H9 (cell line): ENCODE measurements at places on chromosomes 5 and 9. TPM values are rescaled to one million over a fixed set of nuclear protein-coding genes. Genes with fewer than 3 reads are reported as not detected.

The PCDHA13 gene
- 1.0 and 1.1 TPM in 2 replicates for total RNA-seq

The SLC35D2 gene
- 17.9 and 19.0 TPM in 2 replicates for total RNA-seq

The LURAP1L gene
- total RNA-seq = 0.13 TPM in 1 of 2 replicates, not detected in the other

The DEPDC1B gene
- 49.0 and 51.4 TPM in 2 replicates for total RNA-seq

The SLC6A18 gene
- not detected in 2 replicates for total RNA-seq

The ACSL6 gene
- 1.3 and 1.6 TPM in 2 replicates for total RNA-seq

The ADAMTS6 gene
- 0.29 and 0.33 TPM in 2 replicates for total RNA-seq

The GDF9 gene
- 0.24 and 0.57 TPM in 2 replicates for total RNA-seq

The SLC36A2 gene
- total RNA-seq = 0.07 and 0.15 TPM in 2 replicates

The CDH18 gene
- 0.61 TPM in 1 of 2 replicates, not detected in the other for total RNA-seq

The TEK gene
- 1.6 and 1.8 TPM in 2 replicates for total RNA-seq

The C5 gene
- 0.20 and 0.74 TPM in 2 replicates for total RNA-seq

The MRPL41 gene
- total RNA-seq = 52.2 and 53.6 TPM in 2 replicates

The NR4A3 gene
- total RNA-seq = 0.20 and 0.24 TPM in 2 replicates

The CLK4 gene
- 10.9 and 12.5 TPM in 2 replicates for total RNA-seq

The PHF2 gene
- 17.4 and 18.8 TPM in 2 replicates for total RNA-seq

The BRD3OS gene
- total RNA-seq = 16.4 and 17.8 TPM in 2 replicates

The SLC34A3 gene
- not detected in 2 replicates for total RNA-seq

The PNPLA7 gene
- 1.6 and 1.8 TPM in 2 replicates for total RNA-seq

The OR4F3 gene
- total RNA-seq = not detected in 2 replicates

The PCDHGA12 gene
- 1.3 and 1.4 TPM in 2 replicates for total RNA-seq

The RORB gene
- 0.26 and 0.31 TPM in 2 replicates for total RNA-seq

The FREM1 gene
- total RNA-seq = 0.35 and 0.44 TPM in 2 replicates

The GPR151 gene
- not detected in 2 replicates for total RNA-seq

The SLC46A2 gene
- not detected in 2 replicates for total RNA-seq

The UBAP2 gene
- total RNA-seq = 60.8 and 61.1 TPM in 2 replicates

The CAPSL gene
- not detected in 2 replicates for total RNA-seq

The CA9 gene
- total RNA-seq = 0.94 and 1.9 TPM in 2 replicates

The FAM174A gene
- 4.3 TPM in 2 replicates for total RNA-seq

The WDR70 gene
- total RNA-seq = 37.2 and 38.1 TPM in 2 replicates

The NR2F1 gene
- total RNA-seq = not detected in 2 replicates

The PCDHA9 gene
- 0.46 and 0.55 TPM in 2 replicates for total RNA-seq

The SHOC1 gene
- total RNA-seq = not detected in 2 replicates

The IFNA7 gene
- total RNA-seq = not detected in 2 replicates

The PCDHGB5 gene
- total RNA-seq = 3.6 and 3.8 TPM in 2 replicates

The PCDH12 gene
- not detected in 2 replicates for total RNA-seq

The SYK gene
- total RNA-seq = 7.9 and 8.0 TPM in 2 replicates

The LCN2 gene
- not detected in 2 replicates for total RNA-seq

The CDX1 gene
- 0.22 TPM in 1 of 2 replicates, not detected in the other for total RNA-seq

The FBP1 gene
- 1.9 and 2.2 TPM in 2 replicates for total RNA-seq

The PCDHA1 gene
- 0.44 and 0.61 TPM in 2 replicates for total RNA-seq

The AGXT2 gene
- total RNA-seq = not detected in 2 replicates

The GNAQ gene
- total RNA-seq = 48.6 and 51.5 TPM in 2 replicates

The OTULINL gene
- 7.0 and 7.5 TPM in 2 replicates for total RNA-seq

The LCN6 gene
- not detected in 2 replicates for total RNA-seq

The SLCO6A1 gene
- total RNA-seq = 0.46 and 0.77 TPM in 2 replicates

The PDLIM4 gene
- 7.6 and 12.2 TPM in 2 replicates for total RNA-seq

The SLC2A6 gene
- total RNA-seq = 18.7 and 19.5 TPM in 2 replicates

The S100Z gene
- not detected in 2 replicates for total RNA-seq

The PBX3 gene
- total RNA-seq = 44.6 and 46.0 TPM in 2 replicates

The RNF145 gene
- total RNA-seq = 59.1 and 61.4 TPM in 2 replicates

The FBP2 gene
- not detected in 2 replicates for total RNA-seq

The DPM2 gene
- 44.7 and 46.1 TPM in 2 replicates for total RNA-seq

The HAPLN1 gene
- total RNA-seq = 0.22 and 0.72 TPM in 2 replicates
